ENCODE measurements at places on chromosomes 12 and 14. TPM values are rescaled to one million over a fixed set of nuclear protein-coding genes. Genes with fewer than 3 reads are reported as not detected.
A peak's percentile ranks its signal among the peaks of the same experiment; 100 is the strongest.

The ZBTB25 gene
- 78.0 TPM for total RNA-seq

The AGAP2 gene
- 60.3 TPM for total RNA-seq

The HOXC13 gene
- not detected for total RNA-seq

DNA sequence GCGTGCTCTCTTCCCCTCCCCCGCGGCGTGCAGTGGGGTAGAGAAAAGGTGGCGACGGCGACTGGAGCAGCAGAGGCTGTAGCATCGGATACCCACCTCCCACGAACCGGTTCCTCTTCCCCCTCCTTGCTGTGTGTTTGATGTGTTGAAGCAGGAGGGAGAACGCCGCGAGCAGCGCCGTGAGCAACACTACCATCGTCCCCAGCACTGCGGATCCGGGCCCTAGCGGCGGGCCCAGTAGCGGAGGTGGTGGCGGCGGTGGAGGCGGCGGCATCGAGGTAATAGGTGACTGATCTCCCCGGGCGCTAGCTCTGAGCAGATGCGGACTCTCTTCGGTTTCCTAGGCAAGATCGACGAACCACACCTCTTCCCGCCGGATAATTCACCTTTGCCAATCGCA lies 132.9 kb upstream of the AEBP2 start:
- H3K27ac ChIP-seq = no peak overlapping the region
- H3K4me1 ChIP-seq = no peaks in the 10 kb centered on the region
- DNase-seq = no peak
- H3K4me3 ChIP-seq = no peak overlapping the region
- no peaks in the 10 kb centered on the region for H3K36me3 ChIP-seq
- no peaks in the 10 kb centered on the region for H3K27me3 ChIP-seq

DNA sequence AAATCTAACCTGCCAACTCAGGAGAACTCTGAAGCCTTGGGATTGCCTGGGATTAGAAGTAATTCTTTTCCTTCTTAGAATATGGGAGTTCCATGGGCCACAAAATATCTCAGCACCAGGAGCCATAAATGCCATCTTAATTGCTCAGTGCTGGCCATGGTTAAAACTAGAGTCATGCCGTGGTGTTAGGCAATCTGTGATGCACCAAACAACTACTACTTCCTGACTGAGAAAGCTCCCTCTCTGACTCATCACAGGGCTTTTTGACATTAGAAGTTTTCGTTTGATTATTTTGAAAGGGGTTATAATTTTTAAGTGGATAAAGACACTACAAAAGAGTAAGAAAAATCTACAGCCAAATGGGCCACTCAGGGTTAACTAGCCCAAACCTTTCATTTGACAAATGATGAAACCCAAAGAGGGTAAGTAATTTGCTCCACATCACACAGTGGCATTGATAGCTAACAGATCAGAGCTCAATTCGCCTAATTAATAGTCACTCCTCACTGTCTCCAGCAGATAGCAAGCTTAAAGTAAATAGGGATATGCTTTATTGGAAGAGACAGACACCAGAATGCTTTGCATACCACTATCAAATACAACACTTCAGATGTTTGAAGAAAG lies 377.3 kb downstream of the EMP1 start:
- no peaks in the 10 kb centered on the region for H3K36me3 ChIP-seq
- no peak overlapping the region for H3K27ac ChIP-seq
- no peak overlapping the region for H3K4me3 ChIP-seq
- no peaks in the 10 kb centered on the region for H3K4me1 ChIP-seq

- no peaks in the 10 kb centered on the region for H3K36me3 ChIP-seq
- peak overlapping the region; percentile 69 for H3K27ac ChIP-seq
- peak overlapping the region; percentile 92 for H3K4me3 ChIP-seq
- H3K4me1 ChIP-seq = peaks cover 20% of the 10 kb centered on the region
Observed at GRCh38 chr12:94263011-94263811, 114.8 kb downstream of the PLXNC1 start.

DNA sequence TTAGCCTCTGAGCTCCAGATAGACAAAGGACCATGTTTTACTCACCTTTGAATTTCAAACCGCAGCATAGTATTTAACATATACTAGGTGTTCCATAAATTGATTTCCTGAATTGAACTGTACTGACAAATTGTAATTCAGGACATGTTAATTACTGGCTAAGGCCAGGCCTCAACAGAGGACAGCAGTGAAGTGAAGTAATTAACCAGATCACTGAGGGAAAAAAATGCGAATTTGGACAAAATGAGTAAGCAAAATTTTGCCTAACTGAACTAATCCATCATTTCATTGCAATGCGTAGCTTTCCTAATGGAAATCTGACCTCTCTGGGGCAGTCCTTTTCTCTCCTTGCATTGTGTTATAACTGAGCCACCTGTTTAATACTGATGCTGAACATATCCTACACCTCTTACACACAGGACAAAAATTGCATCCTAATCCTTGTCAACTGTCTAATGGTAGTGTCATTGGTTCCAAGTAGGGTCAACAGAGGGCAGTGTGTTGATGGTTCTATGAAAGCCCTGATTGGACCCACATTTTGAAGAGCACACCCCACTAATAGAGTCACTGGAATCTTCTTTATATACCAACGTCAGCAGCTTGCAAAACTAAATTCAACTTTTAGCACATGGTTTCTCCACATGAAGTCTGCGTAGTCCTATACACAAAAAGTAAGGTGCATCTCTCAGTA lies 148.4 kb downstream of the SLC25A21 start:
- DNase-seq = no peak
- H3K27me3 ChIP-seq = no peaks in the 10 kb centered on the region
- H3K36me3 ChIP-seq = no peaks in the 10 kb centered on the region
- no peak overlapping the region for H3K27ac ChIP-seq

GRCh38 chr14:93953739-93954515 lies 22.4 kb downstream of the ASB2 start:
- H3K27me3 ChIP-seq = no peaks in the 10 kb centered on the region
- DNase-seq = no peak
- peaks cover 7% of the 10 kb centered on the region for H3K36me3 ChIP-seq
- peak overlapping the region; percentile 77 for H3K4me3 ChIP-seq

DNA sequence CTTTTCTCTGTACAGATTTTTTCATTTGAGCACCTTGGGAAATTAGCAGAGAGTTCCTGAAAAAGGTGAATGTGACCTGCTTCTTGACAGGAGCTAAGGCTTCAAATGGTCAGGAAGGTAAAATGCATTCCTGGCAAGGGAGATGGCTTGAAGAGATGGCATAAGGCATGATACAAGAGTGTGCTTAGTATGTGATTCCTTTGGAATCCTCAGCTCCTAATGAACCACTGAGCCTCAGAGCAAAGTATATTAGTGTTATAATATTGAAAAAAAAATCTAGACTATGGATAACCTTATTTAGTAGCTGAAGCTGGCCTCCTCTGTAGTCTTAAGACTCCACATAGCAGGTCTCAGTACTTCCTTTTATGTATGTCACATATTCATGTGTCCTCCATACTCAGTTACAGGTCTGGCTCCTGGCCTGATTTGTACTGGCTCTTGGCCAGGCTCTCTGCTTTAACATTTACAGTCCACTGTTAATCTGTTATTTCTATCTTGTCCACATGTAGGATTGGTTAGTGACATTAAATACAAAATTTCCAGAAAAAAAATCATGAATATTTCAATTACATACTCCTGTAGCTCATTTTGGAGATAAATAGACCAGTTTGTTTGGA lies 17.9 kb downstream of the TOGARAM1 start:
- H3K27me3 ChIP-seq = no peaks in the 10 kb centered on the region
- DNase-seq = no peak
- H3K4me1 ChIP-seq = no peaks in the 10 kb centered on the region
- H3K4me3 ChIP-seq = no peak overlapping the region
- no peaks in the 10 kb centered on the region for H3K36me3 ChIP-seq
- H3K27ac ChIP-seq = no peak overlapping the region

DNA sequence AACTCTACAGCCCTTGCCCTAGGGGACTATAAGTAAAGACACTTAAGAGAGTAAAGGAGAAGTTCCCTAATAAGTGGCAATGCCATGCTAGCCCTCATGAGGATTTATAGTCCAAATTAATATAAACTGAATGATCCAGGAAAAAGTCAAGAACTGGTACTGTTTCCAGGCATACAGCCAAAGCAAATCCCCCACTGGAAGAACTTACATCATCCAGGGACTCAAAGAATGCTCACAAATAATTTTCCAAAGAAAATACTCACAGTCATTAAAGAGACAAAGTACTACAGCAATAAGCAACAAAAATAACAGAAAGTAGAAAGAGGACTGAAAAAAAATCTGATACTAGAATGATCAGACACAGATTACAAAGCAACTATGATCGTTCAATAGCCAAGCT lies 79.7 kb upstream of the RAP1B start:
- H3K4me3 ChIP-seq = no peak overlapping the region
- no peak for DNase-seq
- H3K36me3 ChIP-seq = no peaks in the 10 kb centered on the region
- H3K27ac ChIP-seq = no peak overlapping the region
- H3K4me1 ChIP-seq = no peaks in the 10 kb centered on the region
- H3K27me3 ChIP-seq = peaks cover 6% of the 10 kb centered on the region

Data from CD4-positive, CD25-positive, alpha-beta regulatory T cell (primary cell).